ENCODE measurements at places on chromosomes 16 and 17.

- DNase-seq, result no peak
These were observed 16.3 kb upstream of the CBFA2T3 start for GRCh38 chr16:88993166-88993761.

DNA sequence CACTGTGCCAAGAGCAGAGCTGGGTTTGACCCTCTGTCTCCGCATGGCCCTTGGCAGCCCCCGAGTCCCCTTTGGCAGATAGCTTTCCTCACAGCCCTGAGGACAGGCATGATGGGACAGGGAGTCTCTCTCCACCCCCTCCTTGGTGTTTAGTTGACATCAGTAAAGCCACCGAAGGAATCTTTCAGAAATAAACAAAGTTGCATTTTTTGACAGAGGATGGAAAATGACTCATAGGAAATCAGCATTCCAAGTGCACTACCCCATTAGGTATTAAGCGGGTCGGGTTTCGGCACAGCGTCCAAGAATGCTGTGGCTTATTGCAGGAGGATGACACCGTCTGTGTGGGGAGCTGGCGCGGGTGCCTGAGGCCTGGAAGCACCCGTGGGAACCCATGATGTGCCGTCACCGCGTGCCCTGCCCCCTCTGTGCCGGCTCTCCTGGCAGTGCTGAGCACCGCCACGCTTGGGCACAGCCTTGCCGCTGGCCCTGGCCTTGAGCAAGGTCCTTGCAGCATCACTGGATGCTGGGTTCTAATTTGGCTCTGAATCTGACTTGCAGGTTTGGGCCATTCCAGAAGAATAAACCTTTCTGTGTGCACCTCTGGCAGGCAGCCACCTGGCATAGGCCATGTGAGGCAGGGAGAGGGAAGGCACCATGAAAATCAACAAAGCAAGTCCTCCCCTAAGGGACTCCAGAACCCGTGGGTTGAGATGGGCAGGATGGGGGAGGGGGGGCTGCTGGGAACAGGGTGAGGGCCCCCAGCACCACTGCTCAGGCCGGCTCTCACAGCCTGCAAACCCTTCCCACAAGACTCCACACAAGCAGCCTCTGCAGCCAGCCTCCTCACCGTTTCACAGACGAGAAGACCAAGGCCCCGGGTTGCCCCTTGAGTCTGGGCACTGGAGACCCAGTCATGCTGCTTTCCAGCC lies 50.5 kb upstream of the ZNF469 start:
- DNase-seq, result no peak

- no peak for DNase-seq
These were observed 38.9 kb upstream of the GHDC start for GRCh38 chr17:42233156-42233555.

DNA sequence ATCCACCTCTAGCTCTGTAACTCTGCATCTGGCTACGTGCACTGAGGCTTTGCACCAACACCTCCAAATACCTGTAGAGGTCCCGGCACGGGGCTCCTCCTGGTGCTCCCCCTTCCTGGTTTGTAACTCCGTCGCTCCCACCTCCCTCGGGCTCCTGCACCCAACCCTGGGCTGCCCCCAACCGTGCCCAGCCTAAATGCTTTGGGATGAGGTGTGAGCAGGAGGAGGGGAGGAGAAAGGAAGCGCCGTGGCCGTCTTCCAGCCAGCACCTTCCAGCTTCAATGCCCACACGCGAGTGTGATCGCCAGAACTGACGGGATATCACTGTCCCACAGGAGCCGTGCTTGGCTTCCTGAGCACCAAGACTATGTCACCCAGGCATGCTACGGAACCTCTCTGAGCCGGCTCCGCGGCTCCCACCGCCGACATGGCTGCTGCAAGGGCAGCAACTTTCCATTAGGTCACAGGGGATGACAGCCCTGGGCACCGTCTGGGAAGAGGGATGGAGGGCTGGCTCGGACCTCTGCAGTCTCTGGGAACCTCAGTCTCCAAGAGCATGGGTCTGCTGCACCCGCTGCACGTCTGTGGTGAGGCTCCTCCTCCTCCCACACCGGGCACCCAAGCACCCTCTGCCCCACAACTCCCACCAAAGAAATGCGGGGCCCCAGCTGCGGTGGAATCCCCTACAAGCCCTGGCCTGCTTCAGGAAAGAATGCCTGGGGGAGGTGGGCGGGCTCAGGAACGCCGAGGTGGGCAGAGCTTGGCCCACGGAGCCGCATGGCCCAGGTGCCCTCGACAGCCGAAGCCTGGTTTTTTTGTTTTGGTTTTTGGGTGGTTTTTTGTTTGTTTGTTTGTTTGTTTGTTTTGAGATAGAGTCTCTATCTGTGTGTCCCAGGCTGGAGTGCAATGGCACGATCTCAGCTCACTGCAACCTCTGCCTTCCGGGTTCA lies 6.4 kb upstream of the SLC38A10 start:
- no peak for DNase-seq

DNA sequence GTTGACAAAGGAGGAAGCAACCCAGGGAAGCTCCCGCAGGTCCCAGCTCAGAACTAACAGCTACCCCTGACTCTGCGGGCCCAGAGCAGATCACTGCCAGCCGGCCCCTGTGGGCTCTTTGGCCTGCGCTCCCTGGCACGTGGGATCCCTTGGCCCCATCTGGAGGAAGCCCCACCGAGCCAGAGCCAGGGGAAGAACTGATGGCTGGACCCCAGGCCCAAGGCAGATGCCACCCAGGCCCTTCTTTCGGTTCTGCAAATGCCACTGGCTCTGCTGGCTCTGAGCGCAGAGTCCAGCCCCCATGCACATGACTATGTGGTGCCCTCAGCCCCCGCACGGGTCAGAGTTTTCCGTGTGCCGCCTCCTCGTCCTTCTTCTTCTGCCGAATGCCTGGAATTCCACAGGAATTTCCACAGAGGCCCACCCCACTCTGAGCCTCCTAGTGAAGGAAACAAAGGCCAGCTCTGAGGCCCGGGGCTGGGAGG lies 35.8 kb upstream of the SNN start:
- no peak for DNase-seq

DNA sequence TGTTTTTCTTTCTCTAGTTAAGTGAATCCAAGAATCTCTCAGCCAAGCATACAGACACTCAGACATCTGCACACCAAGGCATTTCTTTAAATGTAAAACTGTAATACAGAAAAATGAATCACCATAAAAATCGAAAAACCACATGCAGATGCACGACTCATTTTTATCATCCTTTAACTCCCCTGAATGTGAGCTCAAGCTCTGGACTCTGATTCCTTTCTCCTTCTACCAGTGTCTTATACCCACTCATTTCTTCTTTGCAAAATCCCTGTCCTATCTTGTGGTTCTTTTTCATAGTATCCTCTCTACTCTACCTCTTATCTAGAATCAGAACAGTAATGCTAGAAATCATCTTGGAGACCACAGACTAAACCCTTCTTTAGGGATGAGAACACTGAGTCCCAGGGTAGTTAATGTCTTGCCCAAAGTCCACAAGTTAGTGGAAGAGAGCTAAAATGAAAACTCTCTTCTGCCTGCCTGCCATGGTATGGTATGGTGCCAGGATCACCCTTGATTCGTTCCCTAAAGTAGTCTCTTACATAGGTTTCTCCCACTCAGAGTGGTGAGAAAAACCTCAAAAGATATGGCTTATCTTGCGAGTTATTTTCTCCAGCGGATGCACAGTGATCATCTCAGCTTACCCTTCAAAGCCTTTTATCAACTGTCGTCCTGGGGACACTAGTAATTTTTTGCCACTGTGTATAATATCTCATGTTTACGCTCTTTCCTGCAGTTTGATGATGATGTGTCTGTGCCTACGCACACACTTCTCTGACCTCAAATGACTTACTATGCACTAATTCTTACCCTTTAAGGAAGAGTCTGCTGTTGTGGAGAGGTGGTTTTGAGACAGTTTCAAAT lies 30.2 kb downstream of the BRD7 start:
- no peak for DNase-seq

GRCh38 chr17:50106393-50107131 lies 11.4 kb downstream of the PDK2 start:
- DNase-seq, result no peak

DNA sequence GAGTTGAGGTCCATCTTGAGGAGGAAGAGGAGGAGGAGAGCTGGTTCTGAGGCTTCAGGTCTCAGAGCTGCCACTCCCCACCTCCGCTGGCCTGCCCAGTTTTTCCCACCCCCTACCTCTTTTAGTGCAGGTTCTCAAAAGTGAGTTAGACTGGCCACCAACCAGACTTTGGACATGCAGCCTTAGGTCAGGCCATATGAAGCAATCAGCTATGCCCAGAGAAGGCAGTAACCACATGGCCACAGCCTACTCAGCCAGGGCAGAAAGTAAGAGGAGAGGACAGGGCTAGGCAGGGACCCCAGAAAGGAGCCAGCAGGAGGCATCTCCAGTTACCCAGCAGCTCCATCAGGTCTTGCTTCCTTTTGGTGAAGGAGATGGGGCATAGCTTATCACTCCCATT lies 9.0 kb downstream of the MYO15A start:
- DNase-seq, result no peak

DNA sequence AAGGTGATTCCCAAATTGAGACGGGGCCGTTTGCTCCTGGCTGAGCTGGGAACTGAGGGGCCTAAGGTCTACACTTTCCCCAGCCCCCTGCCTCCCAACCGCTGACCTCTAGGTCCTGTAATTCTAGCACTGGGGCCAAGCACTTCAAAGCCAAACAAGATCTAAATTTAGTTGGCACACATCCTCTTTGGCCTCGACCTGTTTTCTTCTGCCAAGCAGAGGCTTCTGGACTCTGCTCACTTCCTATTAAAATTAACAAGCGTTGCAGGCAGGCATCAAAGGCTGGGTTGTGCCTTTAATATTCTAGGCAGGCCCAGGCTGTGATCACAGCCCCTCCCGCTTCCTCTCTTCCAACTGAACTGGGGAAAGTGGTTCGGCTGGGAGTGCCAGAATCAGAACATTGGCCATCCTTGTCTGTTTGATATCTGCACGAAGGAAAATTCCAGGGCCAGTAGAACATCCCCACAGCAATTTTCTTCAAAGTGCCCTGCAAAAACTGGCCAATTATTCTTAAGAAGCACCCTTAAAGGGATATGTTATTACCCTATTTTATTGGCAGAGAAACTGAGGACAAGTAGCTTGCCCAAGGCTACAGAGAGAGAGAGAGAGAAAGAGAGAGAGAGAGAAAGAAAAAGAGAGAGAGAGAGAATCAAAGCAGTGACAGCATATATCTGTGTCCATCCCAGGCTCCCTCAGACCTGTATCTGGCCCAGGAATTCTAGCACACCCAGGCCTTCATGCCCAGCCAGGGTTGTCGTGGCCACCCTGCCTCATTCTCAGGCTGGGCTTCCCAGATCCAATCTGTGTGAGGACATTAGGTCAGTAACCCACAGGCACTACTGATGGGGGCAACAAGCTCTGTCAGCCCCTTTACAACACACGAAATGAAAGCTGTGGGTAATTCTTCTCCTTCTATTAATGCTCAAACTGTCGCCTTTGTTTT lies 12.8 kb upstream of the MT4 start:
- no peak for DNase-seq

DNA sequence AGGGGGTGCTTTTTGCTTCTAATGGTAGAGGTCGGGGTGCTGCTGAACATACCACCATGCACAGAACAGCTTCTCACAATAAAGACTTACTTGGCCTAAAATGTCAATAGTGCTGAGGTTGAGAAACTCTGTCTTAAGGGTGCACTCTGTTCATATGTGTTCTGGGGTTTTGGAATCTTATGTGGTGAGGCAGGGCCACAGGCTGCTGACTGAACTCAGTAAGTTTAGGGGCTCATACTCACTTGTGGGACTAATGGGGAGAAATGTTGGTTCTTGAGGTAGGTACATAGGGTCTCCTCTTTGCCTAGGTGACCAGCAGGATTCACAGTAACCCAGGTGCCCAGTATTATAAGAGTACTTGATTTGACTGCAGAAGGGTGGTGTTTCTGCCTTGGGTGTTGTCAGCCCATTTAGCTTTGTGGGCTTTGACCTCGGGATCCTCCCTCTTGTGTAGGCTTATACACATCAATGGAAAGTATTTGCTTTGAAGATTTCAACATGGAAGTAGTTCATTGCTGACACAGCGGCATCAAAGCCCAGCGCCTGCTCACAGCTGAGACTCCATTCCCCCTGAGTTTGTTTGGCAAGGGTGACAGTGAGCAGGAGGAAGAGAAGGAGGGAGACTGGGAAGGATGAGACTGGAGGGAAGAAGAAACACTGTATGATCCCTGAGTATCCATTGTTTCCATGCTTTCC lies 17.2 kb downstream of the SLC7A6 start:
- no peak for DNase-seq

GRCh38 chr16:71440669-71441347 lies 1.0 kb downstream of the TLE7 start:
- no peak for DNase-seq

DNA sequence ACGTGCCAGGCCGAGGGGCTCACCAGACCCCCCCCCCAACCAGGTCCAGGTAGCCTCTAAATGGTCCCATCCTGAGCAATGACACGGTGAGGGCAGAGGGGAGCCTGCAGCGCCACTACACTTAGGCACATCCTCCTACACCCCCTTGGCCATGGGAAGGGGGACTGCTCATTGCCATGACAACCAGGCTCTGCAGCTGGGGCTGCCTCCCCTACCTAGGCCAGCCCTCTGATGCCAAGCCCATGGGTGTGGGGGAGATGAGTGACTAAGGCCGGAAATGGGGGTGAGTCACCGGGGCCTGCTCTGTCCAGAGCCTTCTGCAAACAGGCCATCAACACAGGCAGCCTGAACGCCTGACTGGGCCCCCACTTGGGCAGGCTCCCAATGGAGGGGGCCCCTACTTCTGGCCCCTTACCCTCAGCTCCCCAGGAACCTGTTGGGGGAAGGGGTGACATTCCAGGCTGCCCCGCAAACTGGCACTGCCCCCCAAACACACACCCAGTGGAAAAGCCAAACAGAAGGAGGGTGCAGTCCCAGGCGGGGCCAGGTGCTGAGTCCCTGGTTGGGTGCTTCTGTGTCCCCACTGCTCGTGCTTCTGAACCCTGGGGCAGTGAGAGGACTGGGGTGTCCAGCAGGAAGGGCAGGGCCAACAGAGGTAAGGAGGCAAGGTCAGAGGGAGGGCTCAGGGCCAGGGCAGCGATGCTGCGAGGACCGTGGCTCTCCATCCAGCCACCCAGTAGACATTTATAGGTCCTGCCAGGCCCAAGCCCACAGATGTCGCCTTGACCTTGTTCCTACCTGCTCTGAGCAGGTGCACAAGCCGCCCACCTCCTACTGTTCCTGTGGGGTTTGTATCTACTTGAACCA lies 8.2 kb downstream of the PLCD3 start:
- DNase-seq, result no peak
